ENCODE measurements at places on chromosomes 16 and 17.

GRCh38 chr17:17768424-17769088 is 68.2 kb downstream of the SREBF1 start:
- no peaks in the 10 kb centered on the region for H3K4me1 ChIP-seq
- no peak overlapping the region for H3K27ac ChIP-seq
- no peaks in the 10 kb centered on the region for H3K36me3 ChIP-seq
- DNase-seq = no peak

DNA sequence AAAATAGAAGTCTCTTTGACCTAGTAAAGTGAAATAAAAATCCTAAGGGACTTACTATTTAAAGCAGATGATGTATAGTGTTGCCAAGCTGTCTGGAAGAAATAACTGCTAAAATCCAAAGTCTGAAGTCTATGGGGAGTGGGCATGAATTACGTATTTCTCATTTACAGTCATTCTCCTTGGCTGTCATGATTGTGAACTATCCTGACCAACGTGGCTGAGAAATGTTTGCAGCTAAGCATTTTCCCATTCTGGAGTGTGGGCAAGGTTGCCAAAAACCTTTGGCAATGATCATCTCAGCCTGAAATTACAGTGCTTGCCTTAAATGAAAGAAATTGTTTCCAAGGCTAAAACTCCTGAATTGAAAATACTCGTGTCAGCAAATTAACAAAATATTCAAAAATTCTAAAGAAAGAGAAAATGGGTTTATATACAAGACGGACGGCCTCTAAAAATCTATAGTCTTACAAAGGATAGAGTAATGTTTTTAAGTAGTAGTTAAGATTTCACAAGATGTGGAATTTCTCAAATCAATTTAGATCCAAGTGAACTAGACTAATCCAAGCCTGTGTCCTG is 77.0 kb downstream of the CACNG1 start:
- peaks cover 2% of the 10 kb centered on the region for H3K36me3 ChIP-seq
- no peak overlapping the region for H3K27ac ChIP-seq
- no peak for DNase-seq
- no peaks in the 10 kb centered on the region for H3K4me1 ChIP-seq
- no peaks in the 10 kb centered on the region for H3K27me3 ChIP-seq

DNA sequence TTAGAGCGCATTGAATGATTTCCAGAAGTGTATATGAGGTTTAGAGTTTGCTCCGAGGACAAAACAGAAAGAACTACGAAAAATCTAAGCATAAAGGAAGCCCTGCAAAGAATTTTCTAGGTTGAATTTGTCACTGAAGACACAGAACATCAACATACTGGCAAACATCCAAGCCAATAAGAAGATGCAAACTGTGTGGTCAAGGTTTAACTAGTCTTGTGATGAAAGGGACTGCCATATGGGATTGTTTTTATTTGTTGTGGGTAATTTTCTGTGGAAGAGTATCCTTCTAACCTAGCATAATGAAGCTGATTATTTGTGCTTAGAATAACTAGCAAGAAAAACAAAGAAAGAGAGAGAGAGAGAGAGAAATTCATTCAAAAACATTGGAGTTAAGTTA is 492.0 kb upstream of the ERCC4 start:
- H3K4me3 ChIP-seq = no peak overlapping the region
- H3K4me1 ChIP-seq = no peaks in the 10 kb centered on the region
- DNase-seq = no peak

GRCh38 chr16:12091569-12092543 is 115.3 kb downstream of the SNX29 start:
- no peaks in the 10 kb centered on the region for H3K27me3 ChIP-seq
- H3K4me1 ChIP-seq = peaks cover 2% of the 10 kb centered on the region
- no peak for DNase-seq
- H3K4me3 ChIP-seq = no peak overlapping the region

GRCh38 chr16:28923231-28923587 is 1.8 kb downstream of the RABEP2 start:
- no peaks in the 10 kb centered on the region for H3K4me1 ChIP-seq
- H3K36me3 ChIP-seq = no peaks in the 10 kb centered on the region

DNA sequence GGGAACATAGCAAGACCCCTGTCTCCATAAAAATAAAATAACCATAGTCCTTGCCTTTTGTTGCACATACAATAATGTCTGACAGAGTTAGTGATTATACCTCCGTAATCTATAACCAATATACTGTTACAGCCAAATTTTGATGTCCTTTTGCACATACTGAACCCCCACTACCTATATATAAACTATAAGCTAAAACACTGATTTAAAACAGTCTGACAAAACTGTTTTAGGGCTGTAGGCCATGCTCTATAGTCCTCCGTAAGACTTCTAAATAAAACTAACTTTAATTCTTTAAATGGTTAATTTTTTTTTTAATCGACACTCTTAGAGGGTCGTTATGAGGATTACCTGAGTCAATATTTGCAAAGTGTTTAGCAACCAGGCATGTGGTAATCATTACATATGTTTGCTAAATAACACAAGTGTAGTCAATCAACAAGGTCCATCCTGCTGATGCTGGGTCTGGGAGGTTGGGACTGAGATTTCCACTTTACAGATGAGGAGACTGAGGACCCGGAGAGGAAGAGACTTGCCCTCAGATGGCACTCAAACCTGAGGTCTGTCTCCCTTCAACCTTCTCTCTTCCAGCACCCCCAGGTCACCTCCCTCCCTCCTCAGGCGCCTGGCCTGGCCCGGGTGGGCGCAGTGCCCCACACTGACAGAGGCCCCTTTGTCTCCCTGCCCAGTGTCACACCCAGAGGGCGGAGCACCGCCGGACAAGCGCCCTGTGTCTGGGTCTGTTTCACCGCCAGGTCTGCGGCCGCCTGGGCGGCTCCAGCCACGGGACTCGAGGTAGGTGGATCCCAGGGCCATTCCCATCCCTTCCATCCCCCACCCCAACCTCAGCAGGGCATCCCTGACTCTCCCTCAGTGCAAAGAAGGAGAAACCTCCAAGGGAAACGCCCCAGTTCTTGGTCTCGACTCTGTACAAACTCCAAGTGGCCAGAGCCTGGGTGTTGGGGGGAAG is 10.3 kb downstream of the ZNF385C start:
- no peak overlapping the region for H3K27ac ChIP-seq
- H3K36me3 ChIP-seq = no peaks in the 10 kb centered on the region
- no peaks in the 10 kb centered on the region for H3K27me3 ChIP-seq
- H3K4me3 ChIP-seq = no peak overlapping the region
- DNase-seq = no peak
- H3K4me1 ChIP-seq = no peaks in the 10 kb centered on the region

GRCh38 chr17:75456039-75456416 is 407 bp upstream of the TMEM94 start:
- no peak overlapping the region for H3K4me3 ChIP-seq
- H3K27ac ChIP-seq = peak overlapping the region; percentile 39
- H3K36me3 ChIP-seq = no peaks in the 10 kb centered on the region

DNA sequence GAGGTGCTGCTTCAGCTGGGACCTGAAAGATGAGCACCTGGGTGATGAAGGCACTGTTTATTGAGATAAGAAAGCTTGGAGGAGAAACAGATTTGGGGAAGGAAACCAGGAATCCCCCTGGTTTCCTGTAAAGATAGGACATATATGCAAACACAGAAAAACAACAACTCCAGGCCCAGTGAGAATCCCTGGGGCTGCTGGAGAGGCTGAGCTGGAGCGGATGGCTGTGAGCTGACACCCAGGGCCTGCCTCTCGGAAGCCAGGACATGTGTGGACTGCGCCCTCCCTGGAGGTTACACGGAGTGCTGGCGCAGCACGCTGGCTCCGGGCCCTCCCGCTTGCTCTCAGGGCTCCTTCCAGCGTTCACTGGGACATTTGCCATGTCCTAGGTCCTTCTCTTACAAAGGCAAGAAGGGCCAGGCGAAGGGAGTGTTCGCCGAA is 57.5 kb downstream of the CYB5B start:
- H3K27ac ChIP-seq = no peak overlapping the region
- DNase-seq = peak; percentile 46
- H3K27me3 ChIP-seq = no peaks in the 10 kb centered on the region

- DNase-seq = no peak
- H3K4me1 ChIP-seq = no peaks in the 10 kb centered on the region
- H3K27ac ChIP-seq = no peak overlapping the region
Observed at GRCh38 chr17:58575511-58575910, 61.1 kb upstream of the MTMR4 start.

DNA sequence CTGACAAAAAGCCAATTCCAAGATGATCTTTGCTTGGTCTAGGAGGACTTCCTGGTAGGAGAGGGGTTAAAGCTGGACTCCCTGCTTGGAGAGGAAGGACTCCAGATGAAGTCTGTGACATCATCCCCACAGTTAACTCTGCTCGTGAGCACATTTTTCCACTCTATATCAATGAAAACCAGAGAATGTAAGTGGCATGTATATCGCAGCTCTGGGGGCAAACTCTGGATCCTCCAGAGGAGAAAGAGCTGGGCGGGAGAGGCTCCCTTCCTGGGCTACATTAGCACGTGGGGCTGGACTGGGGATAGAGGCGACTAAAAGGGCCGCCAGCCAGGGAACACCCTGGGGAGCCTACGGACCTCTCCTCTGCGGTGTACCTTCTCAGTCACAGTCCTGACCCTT is 34.1 kb downstream of the HIC1 start:
- H3K27me3 ChIP-seq = no peaks in the 10 kb centered on the region
- H3K4me3 ChIP-seq = no peak overlapping the region
- no peaks in the 10 kb centered on the region for H3K36me3 ChIP-seq
- DNase-seq = no peak

GRCh38 chr16:26457095-26457494 is 609.6 kb upstream of the C16orf82 start:
- H3K36me3 ChIP-seq = no peaks in the 10 kb centered on the region
- no peak overlapping the region for H3K4me3 ChIP-seq
- no peaks in the 10 kb centered on the region for H3K27me3 ChIP-seq
- DNase-seq = no peak
- H3K27ac ChIP-seq = no peak overlapping the region

DNA sequence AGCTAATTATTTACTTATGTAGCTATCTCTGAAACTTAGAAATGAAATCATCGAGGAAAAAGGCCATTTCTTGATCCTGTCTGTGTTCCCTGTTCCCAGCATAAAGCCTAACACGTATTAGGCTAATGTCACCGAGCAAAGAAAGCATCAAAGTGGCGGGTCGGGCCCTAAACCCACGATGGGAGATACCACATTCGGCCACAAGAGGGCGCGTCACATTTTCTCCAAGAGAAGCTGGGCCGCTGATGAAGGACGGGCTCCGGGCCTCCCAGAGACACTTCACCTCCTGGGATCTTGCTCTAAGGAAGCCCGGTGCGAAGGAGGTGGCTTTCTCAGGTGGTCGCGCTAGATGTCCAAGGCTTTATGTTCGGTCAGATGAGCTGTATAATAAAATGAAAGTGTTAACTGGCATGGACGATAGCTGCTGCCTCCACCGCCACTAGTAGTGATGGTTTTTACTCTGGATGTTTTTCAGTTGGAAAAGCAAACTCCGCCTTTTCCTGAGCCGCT is 853 bp upstream of the PDK2 start:
- no peaks in the 10 kb centered on the region for H3K36me3 ChIP-seq
- no peak overlapping the region for H3K4me3 ChIP-seq
- H3K4me1 ChIP-seq = no peaks in the 10 kb centered on the region
- peak; percentile 92 for DNase-seq
- H3K27ac ChIP-seq = no peak overlapping the region

DNA sequence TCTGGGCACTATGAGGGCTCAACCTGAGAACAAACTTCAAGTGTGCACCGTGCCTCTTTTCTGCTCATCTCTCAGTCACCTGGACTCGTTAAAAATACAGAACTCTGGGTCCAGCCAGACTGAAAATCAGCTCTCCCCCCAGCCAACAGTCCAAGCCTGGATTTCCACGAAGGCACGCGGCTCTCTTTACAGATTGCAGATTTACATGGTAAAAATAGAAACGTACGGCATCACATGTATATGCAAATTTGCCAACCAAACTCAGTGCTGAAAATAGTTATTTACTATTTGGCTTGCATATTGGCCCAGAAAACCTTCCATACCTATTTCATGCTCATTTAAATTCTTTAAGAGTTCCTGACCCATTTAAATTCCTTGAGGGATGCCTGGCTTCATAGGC is 315.8 kb downstream of the MAF start:
- H3K36me3 ChIP-seq = no peaks in the 10 kb centered on the region
- no peak overlapping the region for H3K27ac ChIP-seq
- H3K4me1 ChIP-seq = no peaks in the 10 kb centered on the region
- H3K27me3 ChIP-seq = no peaks in the 10 kb centered on the region
- H3K4me3 ChIP-seq = no peak overlapping the region

GRCh38 chr16:78368121-78369102 is 269.0 kb downstream of the WWOX start:
- peaks cover 8% of the 10 kb centered on the region for H3K4me1 ChIP-seq
- DNase-seq = no peak

GRCh38 chr17:6558932-6559752 is 2.8 kb upstream of the PITPNM3 start:
- DNase-seq = no peak
- no peaks in the 10 kb centered on the region for H3K36me3 ChIP-seq
- H3K4me3 ChIP-seq = no peak overlapping the region
- no peaks in the 10 kb centered on the region for H3K4me1 ChIP-seq
- no peak overlapping the region for H3K27ac ChIP-seq
- peaks cover 13% of the 10 kb centered on the region for H3K27me3 ChIP-seq

DNA sequence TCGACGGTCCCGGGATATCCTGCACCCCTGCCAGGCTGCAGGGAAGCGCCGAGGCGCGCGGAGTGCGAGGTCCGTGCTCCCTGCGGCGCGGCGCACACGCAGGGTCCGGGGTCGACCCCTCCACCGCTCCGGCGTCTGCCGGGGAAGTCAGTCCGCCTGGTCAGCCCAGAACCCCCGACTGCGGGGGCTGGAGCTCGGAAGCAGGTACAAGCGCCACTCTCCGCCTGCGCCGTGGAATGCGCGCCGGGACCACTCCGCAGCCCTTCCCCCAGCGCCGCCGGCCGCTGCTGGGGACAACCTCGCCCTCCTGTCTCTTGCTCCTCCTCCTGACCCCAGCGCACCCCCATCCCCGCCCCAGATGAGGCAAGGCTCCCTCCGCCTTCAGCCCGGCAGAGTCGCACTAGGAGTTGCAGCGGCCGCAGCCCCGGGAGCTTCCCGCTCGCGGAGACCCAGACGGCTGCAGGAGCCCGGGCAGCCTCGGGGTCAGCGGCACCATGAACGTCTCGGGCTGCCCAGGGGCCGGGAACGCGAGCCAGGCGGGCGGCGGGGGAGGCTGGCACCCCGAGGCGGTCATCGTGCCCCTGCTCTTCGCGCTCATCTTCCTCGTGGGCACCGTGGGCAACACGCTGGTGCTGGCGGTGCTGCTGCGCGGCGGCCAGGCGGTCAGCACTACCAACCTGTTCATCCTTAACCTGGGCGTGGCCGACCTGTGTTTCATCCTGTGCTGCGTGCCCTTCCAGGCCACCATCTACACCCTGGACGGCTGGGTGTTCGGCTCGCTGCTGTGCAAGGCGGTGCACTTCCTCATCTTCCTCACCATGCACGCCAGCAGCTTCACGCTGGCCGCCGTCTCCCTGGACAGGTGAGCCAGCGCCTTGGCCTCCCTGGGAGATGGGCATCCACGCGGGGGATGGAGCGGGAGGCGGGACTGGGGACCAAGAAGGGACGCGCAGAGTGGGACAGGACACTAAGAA is at the start of gene GALR2:
Gene GALR2 (plus strand): TSS at position 392 of the 974 bp plus-strand sequence. CDS start 103 bp downstream, at position 495.
- no peak within 1 kb of the TSS for H3K4me3 ChIP-seq
- H3K27ac ChIP-seq = no peak within 1 kb of the TSS
- H3K36me3 ChIP-seq = no peaks in the 10 kb centered on the region
- H3K27me3 ChIP-seq = peaks cover 44% of the 10 kb centered on the region
- DNase-seq = no peak

GRCh38 chr17:56815711-56816110 is 18.0 kb downstream of the C17orf67 start:
- no peaks in the 10 kb centered on the region for H3K36me3 ChIP-seq
- H3K27ac ChIP-seq = no peak overlapping the region
- H3K4me1 ChIP-seq = no peaks in the 10 kb centered on the region

GRCh38 chr17:66684731-66685130 is 150.2 kb upstream of the CACNG5 start:
- no peak overlapping the region for H3K4me3 ChIP-seq
- H3K27ac ChIP-seq = no peak overlapping the region
- H3K36me3 ChIP-seq = no peaks in the 10 kb centered on the region
